Natural killer cell treated with Interleukin-12 subunit alpha and Interleukin-12 subunit beta and Interleukin-15 and Interleukin-18, amount 100 ng/mL, for 72 hours (primary cell): ENCODE measurements at places on chromosomes 7 and 10. TPM values are rescaled to one million over a fixed set of nuclear protein-coding genes. Genes with fewer than 3 reads are reported as not detected.
A peak's percentile ranks its signal among the peaks of the same experiment; 100 is the strongest.

DNA sequence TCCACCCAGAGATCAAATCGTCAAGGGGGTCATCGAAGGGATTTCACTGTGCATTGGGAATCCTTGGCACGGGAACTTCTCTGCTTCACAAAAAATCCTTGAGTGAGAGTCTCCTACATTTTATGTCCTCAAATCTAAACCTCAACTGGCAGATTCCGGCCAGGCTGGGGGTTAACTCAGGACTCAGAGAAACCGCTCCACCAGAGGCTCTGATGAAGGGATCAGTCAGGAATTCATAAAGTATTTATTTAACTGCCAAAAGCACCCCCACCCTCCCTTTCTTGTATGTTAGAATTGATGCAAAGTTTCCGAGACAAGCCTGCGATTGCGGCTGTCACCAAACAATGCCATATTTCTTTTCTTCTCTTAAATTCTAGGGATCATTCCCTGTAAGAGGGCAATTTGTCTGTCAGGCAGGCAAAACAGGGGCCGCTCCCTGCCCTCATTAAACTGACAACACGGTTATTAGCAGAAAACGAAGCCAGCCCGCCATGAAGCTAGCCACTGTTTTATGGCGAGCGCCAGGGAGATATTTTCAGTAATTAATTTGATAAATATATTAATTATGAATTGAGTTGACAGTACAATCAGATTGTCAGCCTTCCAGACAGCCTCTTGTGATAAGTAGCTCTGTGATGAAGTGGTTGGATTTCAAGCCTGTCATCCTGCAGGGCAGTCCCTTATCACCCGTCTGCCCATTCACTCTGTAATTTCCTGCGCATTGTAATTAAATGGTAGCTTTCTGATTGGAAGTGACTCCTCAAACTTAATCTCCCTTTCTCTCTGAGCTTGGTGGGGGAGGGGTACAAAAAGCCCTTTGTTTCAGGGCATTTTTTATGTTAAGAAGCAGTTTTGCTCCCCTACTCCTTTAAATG is 153.0 kb upstream of the GPR26 start:
- no peak for DNase-seq

GRCh38 chr7:95389516-95389915 is 6.7 kb downstream of the PON3 start:
- DNase-seq, result no peak

- DNase-seq, result no peak
Observed at GRCh38 chr7:39186671-39187070, 209.0 kb downstream of the POU6F2 start.

GRCh38 chr7:137636376-137636775 is 210.4 kb downstream of the DGKI start:
- DNase-seq, result no peak

GRCh38 chr7:131591687-131592319 is 35.4 kb upstream of the PODXL start:
- DNase-seq, result no peak

DNA sequence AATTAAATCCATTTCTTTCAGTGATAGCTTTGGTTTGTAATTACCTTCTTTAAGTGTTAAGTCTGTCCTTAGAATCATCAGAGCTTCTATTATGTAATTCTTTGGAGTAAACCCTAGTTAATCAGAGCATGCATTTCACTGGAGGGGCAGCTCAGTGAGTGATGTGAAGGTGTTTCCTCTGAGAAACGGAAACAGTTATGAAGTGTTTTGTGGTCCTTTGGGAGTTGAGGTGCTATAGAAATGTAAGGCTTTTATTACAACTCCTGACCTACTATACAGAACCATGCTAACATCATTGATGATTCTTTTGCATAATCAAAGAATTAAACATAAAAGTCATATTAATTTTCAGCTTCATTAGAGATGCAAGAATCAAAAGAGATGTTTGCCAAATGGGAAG is 141.5 kb downstream of the EXOC4 start:
- no peak for DNase-seq

DNA sequence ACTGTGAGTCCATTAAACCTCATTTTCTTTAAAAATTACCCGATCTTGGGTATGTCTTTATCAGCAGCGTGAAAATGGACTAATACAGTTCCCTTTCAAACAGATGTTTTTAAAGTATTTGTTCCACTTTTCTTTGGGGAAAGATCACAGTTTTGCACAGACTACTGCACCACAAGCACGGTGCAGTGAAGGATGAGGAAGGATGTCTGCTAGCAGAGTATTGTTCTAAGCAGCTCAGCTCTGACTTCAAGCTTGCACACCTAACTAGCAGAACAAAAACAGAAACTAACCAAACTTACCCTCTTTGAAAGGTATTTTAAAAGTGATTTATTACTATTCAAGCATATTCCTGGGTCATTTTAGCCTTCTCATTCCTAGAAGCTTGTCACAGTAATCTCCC is 20.0 kb downstream of the THNSL1 start:
- DNase-seq, result no peak

DNA sequence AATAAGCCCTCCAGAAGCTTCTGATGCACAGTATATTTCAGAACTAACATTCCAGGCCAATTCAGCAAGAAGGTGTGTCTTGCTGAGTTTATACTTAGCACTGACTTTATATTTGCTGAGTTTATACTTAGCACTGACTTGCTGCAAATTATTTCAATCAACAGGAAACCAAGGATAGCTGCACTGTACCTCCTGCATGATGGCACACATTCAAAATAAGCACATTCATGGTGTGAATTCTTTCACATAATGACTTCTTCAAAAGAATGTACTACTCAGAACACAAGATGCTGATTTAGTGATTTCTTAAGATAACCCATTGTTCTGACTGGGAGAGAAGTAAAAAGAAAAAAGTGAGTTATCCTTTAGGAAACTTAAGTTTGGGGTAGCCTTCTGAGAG is 52.0 kb downstream of the JAZF1 start:
- no peak for DNase-seq

DNA sequence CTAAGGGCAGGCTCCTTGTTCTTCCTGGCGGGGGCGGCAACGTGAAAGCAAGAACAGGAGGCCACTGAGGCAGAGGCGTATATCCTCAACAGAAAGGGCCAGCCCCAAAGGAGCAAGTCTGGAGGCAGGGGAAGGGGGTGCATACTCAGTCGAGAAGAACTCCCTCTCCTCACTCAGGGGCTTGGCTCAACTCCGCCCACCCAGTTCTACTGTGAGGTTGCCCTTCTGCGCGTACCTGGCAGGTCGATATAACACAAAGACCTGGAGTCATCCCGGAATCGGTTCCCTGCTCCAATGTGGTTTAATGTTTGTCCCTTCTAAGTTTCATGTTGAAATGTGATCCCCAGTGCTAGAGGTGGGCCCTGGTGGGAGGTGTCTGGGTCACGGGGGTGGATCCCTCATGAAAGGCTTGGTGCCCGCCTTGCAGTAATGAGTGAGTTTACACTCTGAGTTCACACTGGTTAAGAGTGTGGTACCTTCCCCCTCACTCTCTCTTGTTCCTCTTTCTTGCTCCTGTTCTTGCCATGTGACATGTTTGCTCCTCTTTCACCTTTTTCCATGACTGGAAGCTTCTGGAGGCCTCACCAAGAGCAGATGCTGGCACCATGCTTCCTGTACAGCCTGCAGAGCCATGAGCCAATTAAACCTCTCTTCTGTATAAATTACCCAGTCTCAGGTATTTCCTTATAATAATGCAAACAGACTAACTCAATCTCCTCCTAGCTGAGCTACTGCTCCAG is 32.6 kb downstream of the GSDME start:
- no peak for DNase-seq

GRCh38 chr7:78530351-78530750 is 731.8 kb downstream of the PHTF2 start:
- DNase-seq, result no peak

DNA sequence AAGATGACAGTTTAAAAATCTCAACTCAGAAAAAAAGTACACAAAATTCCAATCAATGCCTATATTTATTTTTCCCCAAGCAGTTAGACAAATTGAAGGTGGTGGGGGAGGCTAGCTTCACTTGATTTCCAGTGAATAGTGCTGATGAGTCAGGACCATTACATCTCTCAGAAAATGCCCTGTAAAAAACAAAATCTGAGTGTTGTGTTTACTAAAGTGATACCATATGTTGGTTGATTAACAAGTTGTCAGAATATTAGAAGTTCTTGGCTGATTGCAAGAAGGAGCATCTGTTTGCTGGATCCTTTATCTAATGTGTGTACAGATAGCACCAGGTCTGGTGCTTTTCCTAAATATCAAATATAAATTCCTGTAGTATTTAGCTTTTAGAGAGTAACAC is 31.3 kb upstream of the KIAA1217 start:
- DNase-seq, result no peak

DNA sequence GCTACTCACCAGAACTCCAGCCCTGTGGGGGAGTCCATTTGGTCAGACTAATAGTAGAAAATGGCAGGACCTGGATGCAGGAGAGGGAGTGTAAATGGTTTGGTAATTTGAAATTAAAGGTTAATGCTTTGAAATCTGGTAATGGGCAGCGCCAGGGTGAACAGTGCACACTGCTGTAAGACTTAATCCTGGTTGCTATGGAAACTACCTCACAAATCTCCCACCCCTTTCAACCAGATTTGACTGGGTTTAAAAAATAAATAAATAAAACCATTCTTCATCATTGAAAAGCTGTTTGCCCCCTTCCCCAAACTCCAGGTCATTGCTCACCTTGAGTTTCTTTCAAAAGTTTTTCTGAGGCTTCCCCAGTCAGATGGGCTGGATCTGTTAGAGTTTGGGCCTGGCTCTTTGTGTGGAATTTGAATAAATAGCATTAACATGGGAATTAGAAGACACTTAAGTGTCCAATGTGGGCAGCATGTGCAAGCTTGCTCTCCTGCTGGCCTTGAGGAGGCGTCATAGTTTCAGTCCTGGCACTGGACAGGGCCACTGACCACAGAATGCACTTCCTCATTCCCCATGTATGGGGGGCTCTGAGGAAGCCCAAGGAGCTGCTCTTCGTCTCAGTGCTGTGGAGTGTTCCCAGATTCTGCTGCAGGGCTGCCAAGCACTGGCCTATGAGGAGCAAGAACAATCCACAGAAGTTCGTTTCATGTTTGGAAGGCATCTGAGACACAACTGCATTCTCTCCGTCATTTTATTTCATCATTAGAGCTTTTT is 90.7 kb downstream of the LRRC4 start:
- no peak for DNase-seq

GRCh38 chr10:93255546-93255945 is 181.9 kb downstream of the CYP26A1 start:
- no peak for DNase-seq

GRCh38 chr10:1540144-1540543 is 197.2 kb downstream of the ADARB2 start:
- no peak for DNase-seq

- DNase-seq, result peak; percentile 26
Observed at GRCh38 chr7:140281960-140282359, 105.2 kb upstream of the KDM7A start.

GRCh38 chr7:91083855-91084644 is 180.2 kb upstream of the FZD1 start:
- no peak for DNase-seq

The PNLIP gene
- not detected for total RNA-seq

The NEBL gene
- not detected for total RNA-seq

The UCN3 gene
- not detected for total RNA-seq

The MYO1G gene
- total RNA-seq, result 518 TPM
